ENCODE measurements at places on chromosomes 16 and 17.

GRCh38 chr16:23240994-23241393, 58.4 kb downstream of the SCNN1G start:
- DNase-seq: no peak

- no peak for DNase-seq
Observed at GRCh38 chr16:6279286-6279685, 1053.4 kb upstream of the RBFOX1 start.

- no peak for DNase-seq
Observed at GRCh38 chr17:42325026-42325425, 36.7 kb downstream of the STAT5A start.

DNA sequence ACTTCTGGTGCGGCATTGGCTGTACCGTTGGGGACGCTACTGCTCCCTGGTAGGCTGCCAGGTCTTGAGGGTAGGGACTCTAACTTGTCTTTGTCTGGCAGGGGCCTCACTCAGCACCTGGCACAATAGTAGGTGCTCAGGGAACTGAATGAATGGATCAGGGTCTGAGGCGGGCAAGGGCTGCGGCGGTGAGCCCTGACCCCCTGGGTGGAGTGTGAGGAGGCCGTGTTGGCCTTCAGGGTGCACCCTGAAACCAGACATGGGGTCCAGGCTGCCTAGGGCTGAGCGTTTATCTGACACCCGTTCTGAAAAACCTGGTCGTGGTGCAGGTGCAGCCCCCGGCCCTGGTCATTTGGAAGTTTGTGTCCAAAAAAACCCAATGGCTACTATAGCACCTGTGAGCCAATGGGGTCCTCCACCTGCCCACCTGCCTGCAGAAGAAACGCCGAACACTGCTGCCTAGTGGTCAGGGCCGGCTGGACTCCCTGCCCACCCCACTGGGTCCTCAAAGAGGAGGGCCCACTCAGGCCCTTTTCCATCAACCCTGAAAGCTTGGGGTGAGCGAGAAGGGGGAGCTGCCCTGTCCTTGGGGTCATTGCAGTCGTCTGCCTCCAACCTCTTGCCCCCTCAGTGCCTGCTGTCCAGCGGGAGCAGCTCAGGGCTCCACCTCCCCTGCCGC, 4.9 kb upstream of the ATP6V0C start:
- DNase-seq: no peak

DNA sequence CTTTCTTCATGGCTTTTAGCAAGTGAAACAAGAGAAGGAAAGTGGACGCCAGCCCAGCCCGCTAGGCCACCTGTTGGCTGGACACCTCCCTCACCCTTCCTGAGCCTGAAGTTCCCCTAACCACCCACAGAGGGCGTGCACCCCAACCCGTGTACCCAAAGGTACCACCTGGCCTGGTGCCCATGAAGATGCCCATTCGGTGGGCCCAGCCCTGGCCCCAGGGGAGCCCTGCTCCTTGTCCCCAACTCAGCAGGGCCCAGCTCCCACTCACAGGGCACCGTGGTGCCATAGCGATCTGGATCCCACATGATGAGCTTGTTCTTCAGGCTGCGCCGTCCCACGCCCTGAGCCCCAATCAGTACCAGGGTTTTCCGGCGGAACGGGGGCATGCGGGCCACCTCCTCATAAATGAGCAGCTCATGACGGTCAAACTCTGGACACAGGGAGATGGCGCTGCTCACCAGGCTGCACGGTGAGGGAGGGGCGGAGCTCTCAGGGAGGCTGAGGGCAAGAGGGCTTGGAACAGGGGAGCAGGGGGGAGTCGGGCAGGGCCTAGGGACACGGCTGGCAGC, 26.8 kb downstream of the MPP2 start:
- no peak for DNase-seq

GRCh38 chr17:57970710-57971109, 15.5 kb upstream of the CUEDC1 start:
- no peak for DNase-seq

GRCh38 chr16:28171816-28172215, 39.9 kb downstream of the XPO6 start:
- no peak for DNase-seq

- no peak for DNase-seq
Observed at GRCh38 chr17:5715478-5715877, 131.2 kb upstream of the NLRP1 start.

- DNase-seq: no peak
Observed at GRCh38 chr17:41553987-41554680, 17.7 kb downstream of the KRT9 start.

DNA sequence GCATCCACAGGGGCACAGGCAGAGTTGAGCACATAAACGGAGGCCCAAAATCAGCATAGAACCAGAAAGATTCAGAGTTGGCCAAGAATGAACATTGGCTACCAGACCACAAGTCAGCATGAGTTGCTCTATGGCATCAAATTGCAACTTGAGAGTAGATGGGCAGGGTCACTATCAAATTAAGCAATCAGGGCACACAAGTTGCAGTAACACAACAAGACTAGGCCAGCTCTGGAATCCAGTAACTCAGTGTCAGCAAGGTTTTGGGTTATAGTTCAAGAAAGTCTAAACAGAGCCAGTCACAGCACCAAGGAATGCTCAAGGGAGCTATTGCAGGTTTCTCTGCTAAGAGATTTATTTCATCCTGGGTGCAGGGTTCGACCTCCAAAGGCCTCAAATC, 12.9 kb downstream of the G6PC1 start:
- no peak for DNase-seq

DNA sequence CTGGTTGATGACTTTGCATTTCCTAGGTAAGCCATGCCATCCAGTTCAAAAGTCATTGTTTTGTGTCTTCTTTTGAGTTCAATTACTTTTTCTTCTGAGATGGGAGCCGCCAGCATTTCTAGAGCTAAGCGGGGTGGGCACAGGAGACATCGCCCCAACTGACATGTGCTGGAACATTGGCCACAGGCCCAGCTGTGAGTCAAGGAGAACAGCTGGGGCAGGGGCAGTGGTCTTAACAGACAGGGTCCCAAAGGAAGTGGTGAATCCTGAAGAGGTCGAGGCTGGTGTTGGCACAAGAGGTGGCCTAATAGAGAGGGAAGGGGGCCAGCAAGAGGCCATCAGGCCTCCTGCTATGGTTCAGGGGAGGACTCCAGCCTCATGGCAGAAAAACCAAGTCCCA, 17.1 kb downstream of the RAB11FIP4 start:
- no peak for DNase-seq

GRCh38 chr17:76050538-76051467, 21.5 kb downstream of the SRP68 start:
- DNase-seq: no peak

DNA sequence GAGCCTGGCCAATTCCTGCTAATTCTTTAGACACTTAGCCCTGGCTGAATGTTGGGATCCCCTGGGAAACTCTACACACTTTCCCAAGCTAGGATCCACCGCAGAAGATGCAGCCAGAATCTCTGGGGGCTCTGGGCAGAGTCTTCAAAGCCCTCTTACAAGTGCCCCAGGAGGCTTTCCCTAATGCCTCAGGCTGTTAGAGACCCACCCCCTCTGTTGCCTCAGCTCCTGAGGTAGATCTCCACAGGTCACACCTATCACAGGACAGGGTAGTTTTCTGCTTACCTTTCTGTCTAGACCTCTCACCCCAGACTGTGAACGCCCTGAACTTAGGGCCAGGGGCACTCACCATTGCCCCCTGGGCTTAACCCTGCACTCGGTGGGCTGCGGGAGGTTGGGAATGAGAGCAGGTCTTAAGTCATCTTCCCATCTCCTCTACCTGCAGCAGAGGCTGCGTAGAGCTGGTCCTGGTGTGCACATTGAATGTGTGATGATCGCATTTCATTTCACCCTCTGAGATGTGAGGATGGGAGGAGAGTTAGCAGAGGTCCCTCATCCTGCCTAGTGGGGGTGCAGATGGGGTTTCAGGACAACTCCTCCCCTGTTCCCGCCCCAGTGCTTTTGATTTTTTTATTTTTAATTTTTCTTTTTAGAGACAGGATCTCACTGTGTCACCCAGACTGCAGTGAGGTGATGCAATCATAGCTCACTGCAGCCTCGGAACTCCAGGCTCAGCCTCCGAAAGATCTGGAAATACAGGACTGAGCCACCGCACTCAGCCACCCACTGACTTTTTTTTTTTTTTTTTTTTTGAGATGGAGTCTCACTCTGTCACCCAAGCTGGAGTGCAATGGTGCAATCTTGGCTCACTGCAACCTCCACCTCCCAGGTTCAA, 89.0 kb upstream of the LHX1 start:
- no peak for DNase-seq

GRCh38 chr17:62581764-62582163, 45.7 kb upstream of the MRC2 start:
- no peak for DNase-seq

DNA sequence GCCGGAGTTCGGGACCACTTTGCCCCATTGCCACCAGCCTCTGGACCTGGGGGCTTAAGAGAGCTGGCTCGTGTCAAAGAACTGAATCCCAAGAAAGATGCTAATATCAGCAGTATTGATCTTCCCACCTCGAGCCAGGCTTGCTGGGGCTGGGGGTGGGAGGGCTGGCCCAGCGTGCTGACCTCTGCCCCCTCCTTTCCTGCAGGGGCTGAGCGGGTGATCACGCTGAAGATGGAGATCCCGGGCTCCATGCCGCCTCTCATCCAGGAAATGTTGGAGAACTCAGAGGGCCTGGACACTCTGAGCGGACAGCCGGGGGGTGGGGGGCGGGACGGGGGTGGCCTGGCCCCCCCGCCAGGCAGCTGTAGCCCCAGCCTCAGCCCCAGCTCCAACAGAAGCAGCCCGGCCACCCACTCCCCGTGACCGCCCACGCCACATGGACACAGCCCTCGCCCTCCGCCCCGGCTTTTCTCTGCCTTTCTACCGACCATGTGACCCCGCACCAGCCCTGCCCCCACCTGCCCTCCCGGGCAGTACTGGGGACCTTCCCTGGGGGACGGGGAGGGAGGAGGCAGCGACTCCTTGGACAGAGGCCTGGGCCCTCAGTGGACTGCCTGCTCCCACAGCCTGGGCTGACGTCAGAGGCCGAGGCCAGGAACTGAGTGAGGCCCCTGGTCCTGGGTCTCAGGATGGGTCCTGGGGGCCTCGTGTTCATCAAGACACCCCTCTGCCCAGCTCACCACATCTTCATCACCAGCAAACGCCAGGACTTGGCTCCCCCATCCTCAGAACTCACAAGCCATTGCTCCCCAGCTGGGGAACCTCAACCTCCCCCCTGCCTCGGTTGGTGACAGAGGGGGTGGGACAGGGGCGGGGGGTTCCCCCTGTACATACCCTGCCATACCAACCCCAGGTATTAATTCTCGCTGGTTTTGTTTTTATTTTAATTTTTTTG, 8.5 kb downstream of the GJD3 start:
- DNase-seq: no peak

GRCh38 chr16:57694231-57694724, 328 bp upstream of the DRC7 start:
- no peak for DNase-seq

- no peak for DNase-seq
Observed at GRCh38 chr17:1003972-1004768, 7.2 kb downstream of the TIMM22 start.

DNA sequence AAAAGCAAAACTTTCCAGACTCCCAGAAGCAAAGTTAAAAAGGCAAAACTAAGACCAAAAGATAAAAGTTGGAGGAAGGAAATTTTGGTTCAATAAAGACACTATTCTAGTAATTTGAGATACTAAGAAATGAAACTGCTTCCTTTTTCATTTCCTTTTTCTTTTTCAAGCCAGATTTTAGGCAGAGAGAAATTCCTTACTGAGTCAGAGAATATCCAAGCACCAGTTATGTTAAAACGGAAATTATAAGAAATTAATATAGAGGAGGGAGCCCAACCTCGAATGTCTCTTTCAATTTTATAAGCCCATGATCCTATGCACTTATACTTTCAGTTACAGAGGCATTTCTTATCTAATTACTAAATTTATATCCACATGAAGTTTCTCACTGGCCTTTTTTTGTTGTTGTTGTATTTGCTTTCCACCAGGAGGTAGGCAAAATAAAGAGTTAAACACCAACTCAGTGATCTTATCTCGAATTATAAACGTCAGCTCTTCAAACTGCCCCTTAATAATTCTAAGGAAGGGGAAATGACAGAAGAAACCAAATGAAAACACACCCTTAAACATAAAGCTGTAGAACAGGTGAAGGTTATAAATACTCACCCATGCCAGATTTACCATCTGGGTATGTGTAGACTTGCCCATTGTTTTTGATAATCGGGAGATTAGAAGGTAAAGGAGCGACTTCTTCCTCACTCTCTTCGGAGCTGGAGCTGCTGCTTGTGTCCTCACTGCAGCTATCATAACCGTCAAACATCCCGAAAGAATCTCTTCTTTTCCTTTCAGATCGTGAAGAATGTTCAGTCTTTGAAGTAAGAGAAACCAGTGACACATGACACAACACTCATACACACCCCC, 35.2 kb downstream of the MBTD1 start:
- no peak for DNase-seq
